ENCODE measurements at places on chromosomes 6 and 20. TPM values are rescaled to one million over a fixed set of nuclear protein-coding genes. Genes with fewer than 3 reads are reported as not detected.

ECT2L gene
- polyA plus RNA-seq, result not detected

PTK6 gene
- polyA plus RNA-seq, result 0.29 TPM

ARMC2 gene
- 1.5 TPM for polyA plus RNA-seq

PI3 gene
- polyA plus RNA-seq, result 188 TPM
